ENCODE measurements at places on chromosomes 12 and 14.

- no peak for DNase-seq
Observed at GRCh38 chr14:85442996-85443395, 86.9 kb upstream of the FLRT2 start.

DNA sequence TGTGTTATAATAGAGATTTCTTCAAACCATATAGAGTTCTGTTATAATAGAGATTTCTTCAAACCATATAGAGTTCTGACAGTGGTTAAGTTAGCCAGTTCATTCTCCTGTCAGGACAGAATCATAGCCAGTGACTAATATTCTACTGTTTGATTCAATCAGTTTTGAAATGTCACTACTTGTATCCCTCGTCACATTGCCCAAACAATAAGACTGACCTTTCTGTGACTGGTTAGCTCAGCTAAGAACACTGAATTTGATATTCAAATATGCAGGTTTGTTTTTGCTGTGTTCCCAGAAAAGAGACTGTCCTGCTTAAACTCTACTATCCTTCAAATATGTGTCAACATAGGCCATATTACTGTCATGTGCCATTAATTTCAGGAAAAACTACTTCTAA, 74.4 kb downstream of the ALG10B start:
- no peak for DNase-seq

DNA sequence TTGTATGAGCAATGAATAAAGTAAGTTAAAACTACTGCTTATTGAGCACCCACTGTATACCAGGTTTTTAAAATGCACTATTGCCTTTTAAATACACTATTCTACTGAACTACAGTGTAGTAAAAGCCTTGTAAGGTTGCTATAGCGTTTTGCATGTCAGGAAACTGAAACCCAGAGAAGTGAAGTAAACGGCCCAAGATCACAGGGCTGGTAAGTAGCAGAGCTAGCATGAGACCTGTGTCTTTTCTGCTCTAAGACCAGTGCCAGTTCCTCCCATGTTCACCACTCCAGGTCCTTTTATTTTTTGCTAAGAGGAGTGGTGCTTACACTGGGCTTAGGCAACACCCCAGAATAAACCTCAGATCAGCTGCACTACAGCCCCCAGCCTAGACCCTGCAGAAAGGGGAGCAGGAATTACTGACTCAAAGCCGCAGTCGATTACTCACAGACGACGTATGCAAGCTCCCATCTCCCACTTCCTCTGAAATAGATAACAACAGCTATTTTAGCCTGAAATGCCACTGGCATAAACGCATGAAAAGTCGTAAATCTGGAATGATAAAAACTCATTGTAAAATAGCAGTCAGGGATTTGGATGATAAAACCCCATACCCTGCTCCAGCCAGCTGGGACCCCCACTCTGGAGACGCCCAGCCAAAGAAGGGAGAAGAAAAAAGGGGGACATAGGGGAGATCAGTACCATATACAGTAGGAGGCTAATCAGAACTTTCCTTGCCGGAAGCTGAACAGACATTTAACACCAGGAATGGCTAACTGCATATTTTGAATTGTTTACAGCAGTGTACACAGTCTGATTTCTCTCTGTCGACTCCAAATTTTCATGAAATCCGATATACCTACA, 108.3 kb downstream of the NUAK1 start:
- DNase-seq, result peak; percentile 61

GRCh38 chr14:75372260-75372659, 55.6 kb upstream of the JDP2 start:
- DNase-seq, result no peak

GRCh38 chr14:56189307-56189706, 71.1 kb downstream of the PELI2 start:
- DNase-seq, result no peak

GRCh38 chr14:73696466-73697400, 17.5 kb downstream of the PNMA1 start:
- DNase-seq, result no peak

GRCh38 chr12:31906557-31907301, 52.5 kb upstream of the RESF1 start:
- DNase-seq, result no peak

DNA sequence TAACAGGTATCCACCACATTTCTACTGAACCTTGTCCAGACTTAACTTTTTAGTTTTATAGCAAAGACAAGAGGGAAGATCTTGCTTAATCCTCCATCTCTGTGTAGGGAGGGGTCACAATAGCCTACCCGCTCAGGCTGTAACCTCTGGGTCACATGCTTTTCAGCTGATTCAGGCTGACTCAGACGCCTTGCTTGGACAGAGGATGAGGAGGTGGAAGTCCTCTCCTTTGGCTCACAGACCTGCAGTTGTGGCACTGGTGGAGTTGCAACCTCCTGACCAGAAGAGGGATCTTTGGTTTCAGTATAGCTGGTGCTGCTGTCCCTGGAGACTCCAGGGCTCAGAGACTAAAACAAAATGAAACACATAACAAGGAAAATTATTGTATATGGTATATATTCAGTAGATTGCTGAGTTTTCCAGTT, 16.2 kb downstream of the ACIN1 start:
- no peak for DNase-seq

GRCh38 chr12:58247633-58248032, 306.3 kb downstream of the ATP23 start:
- DNase-seq, result no peak

DNA sequence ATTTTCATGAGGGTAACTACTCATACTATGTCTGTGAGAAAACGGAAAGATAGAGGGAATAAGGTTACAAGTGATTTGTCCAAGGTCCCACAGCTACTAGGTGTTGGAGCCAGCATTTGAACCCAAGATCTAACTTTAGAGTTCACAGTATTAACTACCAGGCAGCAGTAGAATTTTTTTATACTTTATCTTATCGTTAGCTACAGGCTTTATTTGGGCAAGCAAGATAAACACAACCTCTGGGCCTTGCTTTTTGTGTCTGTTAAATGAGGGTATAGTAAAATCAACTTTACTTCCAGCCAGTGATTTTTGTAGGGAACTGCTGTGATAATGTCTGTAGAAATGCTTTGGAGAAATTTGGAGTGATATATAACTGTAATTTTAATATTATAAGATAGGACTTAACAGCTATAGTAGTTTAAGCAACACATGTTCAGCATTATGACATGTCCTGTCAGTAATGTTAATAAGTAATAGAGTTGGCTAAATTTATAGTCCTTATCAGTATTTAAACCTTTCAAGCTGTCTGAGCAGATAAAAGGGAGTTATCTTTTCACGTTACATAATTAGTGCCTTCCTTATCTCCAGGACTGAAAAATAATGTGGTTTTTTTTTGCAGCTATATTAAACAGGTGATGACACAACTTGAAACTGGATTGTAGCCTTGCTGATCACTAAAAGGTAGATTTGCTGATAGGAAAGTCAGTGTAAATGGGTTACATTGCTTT, 12.8 kb downstream of the LEMD3 start:
- no peak for DNase-seq
